HCEC 1CT (cell line): ENCODE measurements at places on chromosomes 5 and 9.

- DNase-seq, result peak; percentile 54
Observed at GRCh38 chr5:33379757-33380156, 61.0 kb upstream of the TARS1 start.

DNA sequence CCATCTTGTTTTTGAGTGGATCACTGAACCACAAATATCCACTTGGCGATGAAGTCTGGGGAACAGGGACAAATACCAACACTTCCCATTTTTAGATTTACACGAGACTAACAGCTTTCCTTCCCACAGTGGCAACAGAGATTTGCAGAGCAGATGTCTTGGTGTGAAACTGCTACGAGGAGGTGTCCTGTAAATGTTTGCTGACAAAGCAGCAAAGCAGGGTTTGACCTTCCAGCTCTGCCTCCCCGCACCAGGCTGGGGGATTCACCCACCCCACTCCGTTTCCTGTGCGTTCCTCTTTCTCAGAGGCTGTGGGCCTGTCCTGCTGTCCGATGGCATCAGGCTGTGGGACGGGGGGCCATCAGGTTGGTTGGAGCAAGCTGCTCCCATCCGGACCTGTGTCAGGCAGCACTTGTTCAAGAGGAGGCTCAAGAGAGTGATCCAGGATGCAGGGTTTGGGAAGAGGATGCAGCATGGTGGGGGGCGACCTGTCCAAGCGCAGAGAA is 693 bp upstream of the RGS3 start:
- no peak for DNase-seq

DNA sequence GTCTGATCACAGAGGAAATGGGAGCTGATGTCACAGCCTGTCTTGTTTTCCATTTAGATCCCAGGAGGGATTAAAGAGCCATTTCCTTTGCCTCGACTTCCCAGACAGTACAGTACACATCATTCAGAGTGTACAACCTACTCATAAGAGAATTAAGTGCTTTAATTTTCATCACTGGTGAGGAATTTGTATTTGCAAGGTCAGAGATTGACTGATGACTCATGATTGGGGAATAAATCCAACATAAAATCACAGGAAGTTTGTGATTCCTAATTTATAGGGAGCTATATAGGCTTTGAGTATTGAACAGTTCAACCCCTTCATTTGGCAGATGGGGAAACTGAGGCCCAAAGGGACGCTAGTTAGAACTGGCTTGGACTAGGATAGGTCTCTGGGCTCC is 4.1 kb upstream of the TOMM5 start:
- DNase-seq, result peak; percentile 47

- no peak for DNase-seq
Observed at GRCh38 chr9:9764821-9765220, 848.0 kb downstream of the PTPRD start.

DNA sequence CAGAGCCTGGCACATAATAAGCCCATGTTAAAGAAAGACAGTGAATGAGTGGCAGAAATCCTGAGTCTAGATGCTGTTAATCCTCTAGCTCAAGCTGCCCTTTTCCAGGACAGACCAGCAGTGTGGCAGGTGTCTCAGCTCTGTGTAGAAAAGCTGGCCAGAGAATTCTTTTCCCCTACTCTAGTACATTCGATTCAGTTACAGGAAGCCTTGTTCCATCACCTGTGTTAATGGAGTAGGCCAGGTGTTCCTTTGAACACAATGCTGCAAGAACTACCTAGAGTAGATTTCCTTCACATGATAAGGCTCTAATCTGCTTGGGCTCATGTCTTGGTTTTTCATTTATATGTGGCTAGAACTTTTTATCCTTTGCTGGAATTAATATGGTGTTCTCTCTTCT is 52.5 kb downstream of the NUP214 start:
- no peak for DNase-seq

- peak; percentile 37 for DNase-seq
Observed at GRCh38 chr9:111897601-111898137, 1.1 kb downstream of the UGCG start.

DNA sequence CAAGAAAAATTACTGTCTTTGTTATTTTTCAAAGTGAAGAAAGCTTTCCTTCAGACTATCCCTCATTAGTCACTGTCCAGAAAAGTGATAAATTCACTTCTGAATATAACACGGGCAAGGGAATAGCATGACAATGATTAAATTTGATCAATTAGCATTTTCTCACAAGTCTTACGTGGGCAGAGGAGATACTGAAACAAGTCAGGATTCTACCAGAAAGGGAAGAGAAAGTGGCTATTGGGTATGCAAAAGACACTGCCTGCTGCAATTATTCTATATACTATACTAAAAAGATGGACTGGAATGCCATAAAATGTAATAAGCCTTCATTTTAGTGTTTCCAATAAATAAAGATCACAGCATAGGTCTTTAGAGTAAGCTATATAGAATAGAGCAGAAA is 7.4 kb downstream of the COX7C start:
- DNase-seq, result no peak

- no peak for DNase-seq
Observed at GRCh38 chr5:58048185-58048925, 411.5 kb downstream of the PLK2 start.

- peak; percentile 86 for DNase-seq
Observed at GRCh38 chr9:2241836-2242741, 226.9 kb downstream of the SMARCA2 start.

GRCh38 chr5:147559749-147560148 is 49.9 kb upstream of the DPYSL3 start:
- DNase-seq, result peak; percentile 20
